ENCODE measurements at places on chromosomes 3 and 15.

DNA sequence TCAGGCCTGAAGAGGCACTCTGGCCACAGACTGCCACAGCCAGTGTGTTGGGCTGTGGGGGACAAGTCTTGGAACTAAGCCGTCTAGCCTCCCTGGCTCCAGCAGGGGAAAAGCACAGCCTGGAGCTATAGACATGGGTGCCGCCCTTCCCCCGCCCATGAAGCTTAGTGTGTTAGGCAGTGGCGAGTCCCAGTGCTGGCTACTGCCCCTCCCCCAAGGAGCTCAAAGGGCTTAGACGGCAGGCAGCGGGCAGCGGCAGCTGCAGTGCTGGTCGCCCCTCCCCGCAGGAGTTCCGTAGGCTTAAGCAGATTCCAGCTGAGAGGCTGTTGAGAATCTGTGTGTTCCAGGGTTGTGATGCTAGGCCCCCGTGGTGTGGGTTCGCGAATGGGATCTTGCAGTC is 135.8 kb upstream of the RORA start:
- DNase-seq = no peak

DNA sequence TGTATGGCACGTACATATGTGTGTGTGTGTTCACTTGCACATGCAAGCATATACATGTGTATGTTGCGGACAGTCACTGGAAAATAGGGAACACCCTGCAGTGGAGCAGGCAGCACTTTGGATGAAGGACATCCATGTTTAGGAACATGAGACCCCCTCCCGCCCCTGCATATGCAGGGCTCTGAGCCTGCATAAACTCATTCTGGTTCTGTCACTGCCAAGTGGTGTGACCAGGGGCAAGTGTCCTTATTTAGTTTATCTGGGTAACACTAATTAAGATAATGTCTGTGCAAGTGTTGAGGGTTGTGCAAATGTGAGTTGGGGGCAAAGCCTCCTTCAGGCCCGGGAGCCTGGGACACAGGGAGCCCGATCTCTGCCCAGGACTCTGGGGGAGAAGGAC is 105.7 kb downstream of the CORO2B start:
- no peak for DNase-seq

GRCh38 chr15:90211440-90212143 is 10.5 kb downstream of the SEMA4B start:
- no peak for DNase-seq

GRCh38 chr3:148136816-148137215 is 560.9 kb upstream of the AGTR1 start:
- no peak for DNase-seq

GRCh38 chr3:8460050-8460708 is 41.4 kb upstream of the LMCD1 start:
- no peak for DNase-seq

- no peak for DNase-seq
Observed at GRCh38 chr3:149450281-149450680, 24.2 kb upstream of the TM4SF4 start.

DNA sequence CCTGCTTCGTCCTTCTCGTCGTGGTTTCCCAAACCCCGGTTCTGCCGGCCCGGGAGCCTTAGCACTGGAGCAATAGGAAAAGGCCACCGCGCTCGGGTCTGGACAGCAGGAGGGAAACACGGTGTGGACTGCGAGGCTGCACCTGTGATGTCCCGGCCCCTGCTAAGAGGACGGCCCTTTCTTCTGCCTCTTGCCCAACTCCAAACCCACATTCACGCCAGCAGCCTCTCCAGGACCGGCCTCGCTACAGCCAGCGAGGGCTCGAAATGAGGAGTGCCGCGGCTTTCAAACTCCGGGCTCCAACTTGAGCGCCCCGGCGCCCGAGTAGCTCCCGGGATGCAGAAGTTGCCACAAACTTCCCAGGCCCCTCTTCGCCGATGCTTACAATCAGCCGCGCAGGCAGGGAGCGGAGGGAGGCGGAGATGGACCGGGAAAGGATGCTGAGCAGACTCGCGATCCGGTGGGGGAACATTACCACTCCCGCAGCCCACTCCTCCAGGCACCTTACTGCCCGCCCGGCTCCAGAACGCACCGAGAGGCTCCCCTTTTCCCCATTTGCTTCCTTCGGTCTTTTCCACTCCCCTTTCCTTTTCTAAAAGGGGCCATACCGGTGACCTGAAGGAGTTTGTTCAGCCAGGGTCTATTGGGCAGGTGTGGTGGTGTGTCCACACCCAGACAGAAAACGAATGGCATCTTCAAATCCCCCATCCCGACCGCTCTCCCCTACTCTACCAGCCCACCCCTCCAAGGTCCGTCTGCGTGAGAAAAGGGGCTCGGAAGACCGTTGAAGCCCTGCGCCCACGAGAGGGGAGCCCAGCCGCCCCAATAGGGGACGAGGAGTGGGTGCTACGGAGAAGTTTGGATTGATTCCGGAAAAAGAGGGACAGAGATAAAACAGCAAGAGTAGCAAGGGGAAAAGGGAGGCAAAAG is 18.8 kb upstream of the SATB1 start:
- peak; percentile 62 for DNase-seq

DNA sequence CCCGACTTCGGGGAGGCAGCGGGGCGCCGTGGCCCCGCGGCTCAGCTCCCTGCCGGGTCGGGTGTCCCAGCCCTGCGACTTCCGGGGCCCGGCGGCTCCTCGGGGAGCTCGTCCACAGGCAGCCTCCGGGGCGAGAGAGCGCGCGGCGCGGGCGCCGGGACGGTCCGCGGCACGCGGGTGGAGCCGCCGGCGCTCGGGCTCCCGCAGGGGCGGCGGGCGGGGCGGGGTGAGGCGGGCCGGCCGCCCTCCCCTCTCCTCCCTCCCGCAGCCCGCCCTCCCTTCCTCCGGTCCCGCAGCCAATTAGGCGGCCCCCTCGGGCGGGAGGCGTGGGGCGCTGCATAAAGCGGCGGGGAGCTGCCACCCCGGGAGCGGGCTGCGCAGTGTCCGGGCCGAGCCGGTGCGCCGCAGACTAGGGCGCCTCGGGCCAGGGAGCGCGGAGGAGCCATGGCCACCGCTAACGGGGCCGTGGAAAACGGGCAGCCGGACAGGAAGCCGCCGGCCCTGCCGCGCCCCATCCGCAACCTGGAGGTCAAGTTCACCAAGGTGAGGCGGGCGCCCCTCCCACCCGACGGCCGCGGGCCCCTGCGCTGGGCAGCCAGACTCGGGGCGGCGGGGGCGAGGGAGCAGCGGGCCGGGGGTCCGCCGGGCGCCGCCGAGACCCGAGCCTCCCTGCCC is at the start of gene ALDH1A3:
ALDH1A3 (plus strand) TSS at position 368 of the 675 bp plus-strand sequence; CDS start at position 445, 77 bp downstream.
- no peak for DNase-seq

DNA sequence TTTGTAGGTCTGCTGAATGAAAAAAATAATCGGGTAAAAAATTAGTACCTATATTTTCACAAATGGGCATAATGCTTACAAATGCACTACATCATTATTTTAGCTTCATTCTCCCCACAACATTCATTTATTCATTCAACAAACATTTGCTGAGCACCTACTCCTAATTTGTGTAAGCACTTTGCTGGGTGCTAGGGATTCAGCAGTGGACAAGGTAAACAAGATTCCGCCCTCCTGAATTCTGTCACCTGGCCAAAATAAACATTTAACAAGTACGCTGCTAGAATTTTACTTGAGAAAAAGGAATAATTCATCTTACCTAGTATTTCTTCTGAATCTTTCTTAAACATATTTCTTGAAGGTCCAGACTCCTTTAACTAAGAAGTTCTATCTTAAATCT is 72.1 kb downstream of the TIGIT start:
- no peak for DNase-seq

GRCh38 chr3:50519471-50520089 is 16.1 kb upstream of the CACNA2D2 start:
- DNase-seq = peak; percentile 93

GRCh38 chr3:39153977-39154279 is 537 bp upstream of the CSRNP1 start:
- DNase-seq = no peak

GRCh38 chr3:76365275-76365674 is 579.9 kb upstream of the ZNF717 start:
- DNase-seq = no peak

- no peak for DNase-seq
Observed at GRCh38 chr3:30007668-30008067, 598.7 kb upstream of the TGFBR2 start.

All from HuH-7 (cell line).